ENCODE measurements at places on chromosomes 12 and 14.
A peak's percentile ranks its signal among the peaks of the same experiment; 100 is the strongest.

- no peak for ATAC-seq
Observed at GRCh38 chr12:130158754-130159059, 3.6 kb upstream of the FZD10 start.

DNA sequence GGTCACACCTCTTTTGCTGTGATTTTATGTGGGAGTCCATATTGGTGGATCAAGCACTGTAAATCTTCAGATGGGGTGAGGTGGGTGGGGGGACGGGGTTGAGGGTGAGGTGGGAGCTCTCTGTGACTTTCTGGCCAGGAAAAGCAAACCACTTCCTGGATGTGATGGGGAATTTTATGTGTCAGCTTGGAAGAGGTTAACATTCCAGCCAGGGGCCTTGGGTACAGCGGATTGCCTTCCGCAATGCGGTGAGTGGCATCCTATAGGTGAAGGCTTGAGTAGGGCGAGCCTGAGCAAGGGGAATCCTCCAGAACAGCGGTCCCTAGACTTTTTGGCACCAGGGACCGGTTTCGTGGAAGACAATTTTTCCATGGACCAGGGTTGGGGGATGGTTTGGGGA lies 36.2 kb downstream of the DLK1 start:
- no peak for ATAC-seq

GRCh38 chr14:101600891-101601605 lies 39.8 kb downstream of the DIO3 start:
- no peak for ATAC-seq

DNA sequence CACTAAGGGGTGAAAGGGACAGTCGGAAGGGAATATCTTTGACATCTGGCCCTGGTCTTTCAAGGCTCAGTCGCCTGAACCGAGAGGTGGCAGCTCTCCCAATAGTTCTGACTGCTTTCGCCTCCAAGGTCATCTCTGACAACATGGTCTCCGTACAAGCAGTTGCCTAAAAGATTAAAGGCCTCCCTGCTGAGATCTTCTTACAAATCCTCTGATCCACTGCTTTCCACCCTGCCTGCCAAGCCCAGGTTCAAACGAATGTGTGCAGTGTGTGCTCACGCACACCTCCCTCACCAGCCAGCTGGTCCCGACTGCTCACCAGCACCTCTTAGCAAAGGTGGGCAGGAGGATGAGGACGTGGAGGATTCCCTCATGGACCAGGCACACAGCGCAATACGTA lies 10.4 kb downstream of the B4GALNT3 start:
- ATAC-seq, result no peak

GRCh38 chr14:69682136-69682535 lies 70.7 kb downstream of the SUSD6 start:
- ATAC-seq, result no peak

- ATAC-seq, result no peak
Observed at GRCh38 chr12:66365718-66366490, 63.6 kb downstream of the HELB start.

DNA sequence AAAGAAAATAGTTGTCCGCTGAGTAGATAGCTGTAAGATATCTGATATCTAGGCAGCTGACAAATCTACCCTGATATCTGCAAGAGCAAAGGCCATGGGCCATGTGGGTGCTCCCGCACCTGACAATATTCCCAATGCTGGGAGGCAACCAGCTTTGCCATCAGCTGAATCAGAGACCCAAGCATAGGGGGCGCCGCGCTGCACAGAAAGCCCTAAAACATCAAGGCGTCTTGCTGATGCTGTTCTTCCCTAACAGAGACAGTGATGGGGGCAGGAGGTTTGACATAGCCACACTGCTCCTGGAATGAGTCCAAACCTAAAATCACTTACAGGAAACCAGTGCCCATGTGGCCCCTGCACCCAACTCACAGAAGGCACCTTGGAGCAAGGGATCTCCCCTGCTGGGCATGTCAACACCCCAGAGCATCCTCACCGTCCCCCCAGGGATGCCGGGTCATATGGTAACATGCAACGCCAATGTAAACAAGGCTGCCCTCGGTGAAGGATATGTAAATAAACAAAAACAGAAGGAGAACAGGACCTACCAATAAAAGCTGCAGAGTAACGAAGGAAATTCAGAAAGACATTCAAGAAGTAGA lies 199.5 kb downstream of the TMEM132D start:
- no peak for ATAC-seq

- no peak for ATAC-seq
Observed at GRCh38 chr14:91041450-91041849, 19.0 kb downstream of the RPS6KA5 start.

- ATAC-seq, result no peak
Observed at GRCh38 chr14:92675976-92676375, 72.5 kb downstream of the LGMN start.

DNA sequence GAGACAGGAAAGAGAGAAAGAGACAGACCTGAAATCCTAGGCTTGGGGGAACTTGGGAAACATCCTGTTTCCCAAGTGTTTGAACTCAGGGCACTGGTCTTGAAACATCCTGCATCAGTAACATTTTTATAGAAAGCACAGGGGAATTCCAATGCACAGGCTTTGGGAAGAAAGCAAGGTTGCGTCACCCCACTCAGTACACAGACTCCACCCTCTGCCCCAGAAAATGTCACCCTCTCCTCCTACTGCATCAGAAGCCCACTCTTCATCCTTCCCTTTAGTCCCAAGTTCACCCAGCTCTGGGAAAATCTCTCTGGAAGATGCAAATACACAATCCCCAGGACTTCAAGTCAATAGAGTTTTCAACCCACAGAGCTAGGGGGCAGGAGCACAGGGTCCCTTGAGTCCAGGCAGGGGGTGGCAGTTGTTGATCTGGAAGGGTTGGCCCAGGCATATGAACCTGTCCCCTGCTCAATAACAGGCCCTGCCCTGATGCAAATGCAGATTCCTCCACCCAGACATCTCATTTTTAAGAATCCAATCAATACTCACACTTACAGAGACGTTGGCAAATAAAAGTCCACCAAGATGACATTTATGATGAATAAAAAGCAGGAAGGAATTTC lies 1.7 kb downstream of the RDH16 start:
- ATAC-seq, result no peak

DNA sequence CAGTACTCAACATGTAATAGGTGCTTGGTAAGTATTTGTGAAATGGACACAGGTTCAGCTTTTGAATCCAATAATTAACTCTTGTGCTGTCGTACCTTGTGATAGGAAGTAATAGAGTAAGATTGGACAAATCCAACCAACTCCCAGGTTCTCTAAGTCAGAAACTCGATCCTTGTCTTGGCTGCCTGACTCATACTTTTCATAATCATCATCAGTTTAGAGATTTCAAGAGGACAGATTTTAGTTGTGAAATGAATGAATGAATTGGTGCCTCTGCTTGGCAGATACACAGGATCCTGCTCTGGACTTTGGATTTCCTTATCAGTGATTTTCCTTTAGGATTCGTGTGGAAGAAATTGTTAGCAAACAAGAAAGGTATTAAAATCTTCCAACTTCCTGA lies 1145.2 kb downstream of the AACS start:
- no peak for ATAC-seq

- no peak for ATAC-seq
Observed at GRCh38 chr14:100096656-100097055, 31.4 kb downstream of the EVL start.

GRCh38 chr12:116650062-116650461 lies 87.8 kb downstream of the SPRING1 start:
- ATAC-seq, result no peak

DNA sequence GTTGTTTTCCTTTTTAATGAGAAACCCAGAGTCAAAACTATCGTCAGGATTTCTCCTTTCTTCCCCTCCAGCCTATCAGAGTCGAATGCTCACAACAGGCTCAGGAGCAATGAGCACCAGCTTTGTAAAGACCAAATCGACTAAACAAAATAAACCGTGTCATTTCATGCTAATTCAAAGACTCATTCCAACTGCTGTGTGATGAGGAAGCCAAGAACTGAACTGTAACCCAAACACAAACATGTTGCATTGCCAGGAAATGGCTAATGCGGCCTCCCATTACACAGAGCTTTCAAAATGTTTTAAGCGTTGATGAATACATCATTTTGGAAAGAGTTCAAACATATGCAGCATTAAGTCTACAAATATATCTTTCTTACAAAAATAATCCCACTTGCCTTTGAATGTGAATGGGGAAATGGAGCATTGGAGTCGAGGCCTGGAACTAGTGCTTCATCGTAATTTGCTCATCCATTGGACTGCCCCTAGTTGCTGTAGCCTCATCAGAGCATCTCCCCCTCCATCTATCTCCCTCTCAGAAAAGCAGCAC lies 349.5 kb downstream of the GXYLT1 start:
- no peak for ATAC-seq

DNA sequence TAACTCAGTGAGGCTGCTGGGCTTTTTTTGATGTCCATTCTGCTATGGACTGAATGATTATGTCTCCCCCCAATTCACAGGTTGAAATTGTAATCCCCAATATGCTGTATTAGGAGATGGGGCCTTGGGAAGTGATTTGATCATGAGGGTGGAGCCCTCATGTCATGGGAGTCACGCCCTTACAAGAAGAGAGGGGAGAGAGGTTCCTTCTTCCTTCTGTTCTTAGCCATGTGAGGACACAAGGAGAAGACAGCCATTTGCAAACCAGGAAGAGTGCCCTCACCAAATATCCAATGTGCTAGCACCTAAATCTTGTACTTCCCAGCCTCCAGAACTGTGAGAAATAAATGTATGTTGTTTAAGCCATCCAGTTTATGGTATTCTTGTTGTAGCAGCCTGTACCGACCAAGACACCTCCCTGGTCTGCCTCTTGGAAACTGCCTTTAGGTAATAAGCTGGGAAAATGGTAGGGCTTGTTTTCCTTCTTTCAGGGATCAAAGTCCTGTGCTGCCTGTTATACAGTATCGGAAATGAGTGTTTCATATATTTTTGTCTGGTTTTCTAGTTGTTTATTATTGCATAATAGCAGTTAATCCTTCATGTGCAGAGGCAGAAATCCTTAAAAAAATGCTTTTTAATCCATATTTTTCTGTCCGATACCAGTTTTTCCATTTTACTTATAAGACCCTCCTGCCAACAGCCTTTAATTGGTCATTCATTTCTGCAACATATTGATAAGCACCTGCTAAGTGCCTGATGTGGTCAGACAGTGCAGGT lies 16.3 kb downstream of the BORCS5 start:
- peak; percentile 41 for ATAC-seq

DNA sequence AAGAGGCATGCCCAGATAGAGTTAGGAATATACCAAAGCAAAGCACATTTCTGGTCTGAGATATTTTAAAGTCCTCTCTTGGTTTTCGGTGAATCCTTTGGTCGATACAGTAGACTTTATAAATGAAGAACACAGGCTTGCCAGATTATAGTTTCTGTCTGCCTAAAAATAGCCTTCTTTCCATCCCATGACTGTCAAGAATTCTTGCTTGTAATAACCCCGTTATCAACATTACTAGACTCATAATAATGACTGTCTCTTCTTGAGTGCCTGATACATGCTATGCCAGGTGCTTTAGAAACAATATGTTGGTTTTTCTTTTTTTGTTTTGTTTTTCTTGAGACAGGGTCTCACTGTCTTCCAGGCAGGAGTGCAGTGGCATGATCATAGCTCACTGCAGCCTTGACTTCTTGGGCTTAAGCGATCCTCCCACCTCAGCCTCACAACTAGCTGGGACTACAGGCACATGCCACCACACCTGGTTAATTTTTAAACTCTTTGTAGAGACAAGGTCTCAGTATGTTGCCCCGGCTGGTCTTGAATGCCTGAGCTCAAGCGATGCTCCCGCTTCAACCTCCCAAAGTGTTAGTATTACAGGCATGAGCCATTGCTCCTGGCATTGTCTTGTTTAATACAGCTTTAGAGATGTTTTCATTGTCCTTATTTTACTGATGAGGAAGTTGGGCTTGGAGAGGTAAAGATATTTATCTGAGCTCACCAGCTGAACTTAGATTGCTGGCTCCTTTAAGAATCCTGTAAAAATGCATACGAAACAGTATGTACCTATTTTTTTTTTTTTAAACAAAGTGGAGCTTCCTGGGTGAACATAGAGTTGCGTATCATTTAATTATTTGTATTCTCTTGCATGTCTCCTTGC lies 30.4 kb downstream of the CHST11 start:
- ATAC-seq, result no peak

GRCh38 chr12:89384807-89385206 lies 32.5 kb upstream of the DUSP6 start:
- ATAC-seq, result peak; percentile 57

GRCh38 chr12:58163021-58163420 lies 221.7 kb downstream of the ATP23 start:
- ATAC-seq, result no peak

DNA sequence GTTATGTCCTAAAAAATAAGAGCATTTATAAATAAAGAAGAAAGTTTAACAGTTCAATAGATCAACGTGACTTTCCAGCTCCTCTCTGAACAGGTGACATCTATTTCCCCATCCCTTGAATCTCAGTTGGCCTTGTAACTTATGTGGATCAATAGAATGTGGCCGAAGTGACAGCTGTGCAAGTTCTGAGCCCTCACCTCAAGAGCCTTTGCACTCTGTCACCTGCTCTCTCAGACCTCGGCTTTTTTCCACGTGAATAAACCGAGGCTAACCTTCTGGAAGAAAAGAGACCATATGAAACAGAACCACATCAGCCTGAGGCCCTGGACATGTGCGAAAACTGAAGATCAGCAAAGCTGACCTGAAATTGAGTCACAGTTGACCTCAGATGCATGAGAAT lies 253.0 kb downstream of the DAD1 start:
- no peak for ATAC-seq

DNA sequence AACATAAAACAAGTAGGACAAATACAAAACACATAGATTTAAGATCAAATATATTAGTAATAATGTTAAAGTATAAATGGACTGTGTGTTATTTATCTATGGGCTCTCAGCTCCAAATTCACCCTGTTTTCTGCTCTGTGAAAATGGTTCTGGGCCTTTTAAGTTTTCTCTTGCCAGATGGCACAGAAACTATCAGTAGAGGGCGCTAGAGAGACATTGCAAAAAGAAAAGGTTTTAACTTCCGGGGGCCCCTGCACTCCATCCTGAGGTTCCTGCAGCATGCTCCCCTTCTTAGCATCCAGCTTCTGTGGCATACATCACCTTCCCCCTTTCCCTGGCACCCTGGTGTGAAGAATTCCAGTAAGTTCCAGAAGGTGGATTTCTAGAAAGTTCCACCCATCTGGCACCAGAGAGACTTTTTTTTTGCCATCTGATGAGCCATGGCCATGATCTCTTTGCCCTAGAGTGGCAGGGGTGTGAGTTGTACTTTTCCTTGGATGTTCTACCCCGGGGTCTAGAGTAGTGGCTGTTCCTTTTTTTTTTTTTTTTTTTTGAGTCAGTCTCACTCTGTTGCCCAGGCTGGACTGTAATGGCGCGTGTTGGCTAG lies 29.3 kb downstream of the ZCRB1 start:
- ATAC-seq, result no peak

Data from esophagus mucosa (tissue), 1 donor.